ENCODE measurements at places on chromosomes 16 and 17.

- no peak for DNase-seq
Measured at GRCh38 chr17:29753845-29754439, 131.2 kb upstream of the CORO6 start.

- no peak for DNase-seq
Measured at GRCh38 chr16:18833707-18834505, 32.6 kb upstream of the ARL6IP1 start.

- no peak for DNase-seq
Measured at GRCh38 chr17:82056729-82057621, 5.3 kb downstream of the GPS1 start.

DNA sequence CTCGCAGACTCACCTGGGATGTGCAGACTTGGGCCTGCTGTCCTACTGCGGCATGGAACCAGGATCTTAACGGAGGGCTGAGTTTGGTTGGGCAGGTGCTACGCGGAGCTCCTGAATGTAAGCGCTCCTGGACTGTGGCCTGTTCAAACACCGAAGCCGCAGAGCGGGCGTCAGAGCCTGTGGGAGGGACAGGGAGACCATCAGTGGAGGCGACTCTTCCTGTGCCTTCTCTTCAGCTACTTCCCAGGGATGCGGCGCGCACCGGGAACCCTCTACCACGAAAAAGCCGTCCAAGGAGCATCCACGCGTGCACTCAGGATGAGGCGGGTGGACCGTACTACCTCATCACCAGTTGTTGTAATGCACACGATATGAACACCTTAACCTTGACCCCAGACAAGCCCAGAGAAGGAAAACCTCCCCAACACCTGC lies 2.0 kb downstream of the USP36 start:
- no peak for DNase-seq

DNA sequence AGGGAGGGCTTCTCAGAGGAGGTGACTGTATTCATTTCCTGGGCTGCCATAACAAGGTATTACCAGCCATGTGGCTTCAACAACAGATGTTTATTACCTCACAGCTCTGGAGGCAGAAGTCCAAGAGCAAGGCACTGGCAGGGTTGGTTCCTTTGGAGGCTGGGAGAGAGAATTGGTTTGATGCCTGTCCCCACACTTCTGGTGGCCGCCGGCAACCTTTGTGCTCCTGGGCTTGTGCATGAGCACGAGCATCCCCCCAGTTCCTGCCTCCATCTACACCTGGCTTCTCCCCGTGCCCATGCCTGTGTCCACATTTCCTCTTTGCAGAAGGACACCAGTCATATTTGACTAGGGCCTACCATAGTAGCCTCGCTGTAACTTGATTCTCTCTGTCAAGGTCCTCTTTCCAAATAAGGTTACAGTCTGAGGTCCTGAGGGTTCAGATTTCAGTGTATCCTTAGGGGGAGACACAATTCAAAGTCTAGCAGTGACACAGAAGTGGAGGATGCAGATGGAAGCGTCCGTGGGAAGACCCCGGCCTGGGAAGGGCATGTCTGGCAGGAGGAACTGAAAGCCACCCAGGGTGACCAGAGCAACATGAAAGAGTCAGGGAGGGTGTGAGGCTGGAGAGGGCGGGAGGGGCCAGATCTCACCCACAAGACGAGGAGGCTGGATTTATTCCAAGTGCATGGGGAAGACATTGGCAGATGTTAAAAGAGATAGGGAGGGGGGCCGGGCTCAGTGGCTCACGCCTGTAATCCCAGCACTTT lies 188.2 kb upstream of the HSBP1 start:
- no peak for DNase-seq

- DNase-seq, result no peak
Measured at GRCh38 chr16:58343562-58343961, 48.7 kb upstream of the GINS3 start.

- DNase-seq, result no peak
Measured at GRCh38 chr16:46691726-46692125, 2.3 kb downstream of the ORC6 start.

GRCh38 chr16:11141409-11142260 lies 114.4 kb downstream of the SOCS1 start:
- no peak for DNase-seq

DNA sequence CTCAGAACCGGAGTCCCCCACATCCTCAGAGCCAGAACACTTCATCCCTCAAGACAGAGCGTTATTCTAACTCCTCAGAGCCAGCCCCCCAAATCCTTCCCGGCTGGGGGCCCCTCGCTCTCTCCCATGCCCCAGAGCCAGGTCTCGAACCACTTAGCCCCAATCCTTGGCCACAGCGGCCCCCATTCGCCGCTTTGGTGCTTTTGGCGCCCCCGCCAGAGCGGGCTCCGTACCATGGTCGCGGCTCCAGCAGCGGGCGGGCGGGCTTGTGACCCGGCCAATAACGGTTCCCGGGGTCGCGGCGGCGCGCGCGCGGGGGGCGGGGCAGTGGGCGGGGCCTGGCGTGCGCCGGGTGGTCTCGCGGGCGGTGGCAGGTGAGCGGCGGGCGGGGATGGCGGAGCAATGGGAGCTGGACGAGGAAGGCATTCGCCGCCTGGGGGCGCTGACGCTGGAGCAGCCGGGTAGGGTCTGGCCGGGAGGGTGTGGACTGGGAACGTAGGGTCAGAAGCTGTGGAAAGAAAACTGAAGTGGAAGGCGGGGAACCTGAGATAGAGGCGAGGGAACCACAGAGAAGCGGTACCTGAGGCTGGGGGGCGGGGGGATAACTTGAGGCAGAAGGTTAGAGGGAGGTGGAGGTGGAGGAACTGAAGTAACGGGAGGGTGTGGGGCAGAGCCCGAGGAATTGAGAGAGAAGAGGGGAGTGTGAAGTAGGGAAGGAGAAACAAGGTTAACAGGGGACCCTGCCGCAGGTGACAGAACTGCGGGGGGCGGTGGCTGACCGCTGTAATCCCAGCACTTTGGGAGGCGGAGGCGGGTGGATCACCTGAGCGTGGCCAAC lies at the start of the genes KCTD19 and LRRC36:
TSS of gene KCTD19 (minus strand) at position 270 of the 838 bp plus-strand sequence. CDS start at position 236, 34 bp downstream.
TSS of gene LRRC36 (plus strand) at position 344 of the 838 bp plus-strand sequence. CDS start at position 392, 48 bp downstream.
- DNase-seq, result no peak

DNA sequence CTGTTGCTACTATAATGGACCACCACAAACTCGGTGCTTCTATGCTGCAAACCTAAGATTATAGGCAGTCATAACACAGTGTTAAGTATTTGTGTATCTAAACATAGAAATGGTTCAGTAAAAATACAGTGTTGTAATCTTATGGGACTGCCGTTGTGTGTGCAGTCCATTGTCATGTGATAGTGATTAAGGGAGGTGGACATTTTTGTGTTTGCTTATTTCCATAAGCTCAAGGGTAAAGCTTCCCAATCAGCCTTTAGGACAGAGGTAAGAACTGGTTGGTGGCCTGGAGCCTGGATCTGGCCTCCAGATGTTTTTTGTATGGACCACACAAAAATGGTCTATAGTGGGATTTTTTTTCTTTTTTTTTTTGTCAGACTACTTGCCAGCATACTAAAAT lies 29.9 kb downstream of the WWOX start:
- DNase-seq, result no peak

DNA sequence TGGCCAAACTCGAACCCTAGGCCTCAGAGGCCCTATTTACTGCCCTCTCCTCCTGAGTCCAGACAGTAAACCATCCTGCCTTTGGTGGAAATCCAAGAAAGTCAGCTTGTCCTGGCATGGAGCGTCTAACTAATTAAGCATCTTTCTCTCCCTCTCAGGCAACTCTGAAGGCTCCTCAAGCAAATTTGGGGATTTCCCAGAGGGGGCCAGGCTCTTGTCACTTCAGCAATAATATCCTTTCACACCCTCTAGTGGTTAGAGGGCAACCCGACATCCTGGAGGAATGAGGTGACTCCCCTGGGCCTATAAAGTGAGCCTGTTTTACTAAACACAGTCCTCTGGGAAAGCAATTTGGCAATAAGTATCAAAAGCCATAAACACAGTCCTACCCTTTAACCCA lies 60.4 kb downstream of the NOG start:
- no peak for DNase-seq

DNA sequence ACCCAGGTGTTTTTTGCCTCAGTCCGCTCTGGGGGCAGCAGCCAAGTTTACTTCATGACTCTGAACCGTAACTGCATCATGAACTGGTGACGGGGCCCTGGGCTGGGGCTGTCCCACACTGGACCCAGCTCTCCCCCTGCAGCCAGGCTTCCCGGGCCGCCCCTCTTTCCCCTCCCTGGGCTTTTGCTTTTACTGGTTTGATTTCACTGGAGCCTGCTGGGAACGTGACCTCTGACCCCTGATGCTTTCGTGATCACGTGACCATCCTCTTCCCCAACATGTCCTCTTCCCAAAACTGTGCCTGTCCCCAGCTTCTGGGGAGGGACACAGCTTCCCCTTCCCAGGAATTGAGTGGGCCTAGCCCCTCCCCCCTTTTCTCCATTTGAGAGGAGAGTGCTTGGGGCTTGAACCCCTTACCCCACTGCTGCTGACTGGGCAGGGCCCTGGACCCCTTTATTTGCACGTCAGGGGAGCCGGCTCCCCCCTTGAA lies 2.1 kb upstream of the C17orf107 start:
- DNase-seq, result no peak

- no peak for DNase-seq
Measured at GRCh38 chr16:22692034-22692433, 121.9 kb upstream of the HS3ST2 start.

DNA sequence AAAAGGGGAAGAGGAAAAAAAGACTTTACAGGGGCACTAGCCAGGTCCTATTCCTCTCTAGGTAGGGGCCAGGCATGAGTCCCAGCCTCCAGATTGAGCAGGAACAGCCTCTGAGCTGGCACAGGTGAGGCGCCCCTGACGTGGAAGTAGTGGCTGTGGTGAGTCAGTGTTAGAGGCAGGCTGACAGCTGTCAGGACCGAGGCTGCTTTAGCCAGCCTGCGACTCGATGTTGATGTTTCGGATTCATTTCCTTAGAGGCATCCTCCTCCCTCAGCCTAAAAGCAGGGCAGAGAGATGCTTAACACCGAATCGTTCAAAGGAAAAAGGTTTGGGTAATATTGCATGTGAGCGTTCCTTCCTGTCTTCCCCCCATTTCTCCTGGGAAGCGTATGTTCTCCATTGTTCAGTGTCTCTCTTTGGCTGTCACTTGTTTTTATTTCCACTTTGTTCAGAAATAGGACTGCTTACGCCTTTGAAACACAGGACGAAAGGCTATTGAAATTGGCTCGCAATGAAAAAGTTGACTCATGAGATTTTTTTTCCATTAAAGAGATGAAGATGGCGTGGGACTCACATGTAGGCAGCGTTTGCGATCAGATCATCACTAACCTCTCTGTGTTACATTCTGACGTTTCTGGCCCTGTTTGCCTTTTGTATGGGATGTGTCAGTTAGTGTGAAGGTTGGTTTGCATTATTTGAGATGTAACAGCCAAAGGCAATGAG lies 1.3 kb downstream of the KIAA0513 start:
- no peak for DNase-seq

DNA sequence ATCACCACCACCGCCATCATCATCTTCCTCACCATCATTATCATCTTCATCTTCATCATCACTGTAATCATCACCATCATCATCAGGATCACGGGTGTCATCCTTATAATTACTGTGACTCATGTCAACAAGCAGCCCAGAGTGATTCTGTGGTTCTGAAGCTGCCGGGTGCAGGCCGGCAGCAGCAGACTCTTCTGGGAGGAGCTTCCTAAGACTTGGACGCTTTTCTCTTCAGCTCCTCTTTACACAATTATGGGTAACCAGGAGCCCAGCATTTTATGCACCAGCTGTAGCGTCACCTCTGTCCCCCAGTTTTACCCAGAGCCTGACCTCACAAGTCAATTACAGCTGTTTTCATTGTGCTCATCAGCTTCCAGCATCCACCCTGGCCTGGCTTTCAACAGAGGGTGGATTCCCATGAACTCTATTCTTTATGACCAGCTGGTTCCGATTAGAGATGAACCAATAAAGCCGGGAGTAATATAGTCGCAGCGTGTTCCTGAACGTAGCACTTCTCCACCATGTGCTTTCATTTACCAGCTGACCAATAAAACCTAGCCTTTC lies 275.8 kb downstream of the FOXL1 start:
- no peak for DNase-seq

DNA sequence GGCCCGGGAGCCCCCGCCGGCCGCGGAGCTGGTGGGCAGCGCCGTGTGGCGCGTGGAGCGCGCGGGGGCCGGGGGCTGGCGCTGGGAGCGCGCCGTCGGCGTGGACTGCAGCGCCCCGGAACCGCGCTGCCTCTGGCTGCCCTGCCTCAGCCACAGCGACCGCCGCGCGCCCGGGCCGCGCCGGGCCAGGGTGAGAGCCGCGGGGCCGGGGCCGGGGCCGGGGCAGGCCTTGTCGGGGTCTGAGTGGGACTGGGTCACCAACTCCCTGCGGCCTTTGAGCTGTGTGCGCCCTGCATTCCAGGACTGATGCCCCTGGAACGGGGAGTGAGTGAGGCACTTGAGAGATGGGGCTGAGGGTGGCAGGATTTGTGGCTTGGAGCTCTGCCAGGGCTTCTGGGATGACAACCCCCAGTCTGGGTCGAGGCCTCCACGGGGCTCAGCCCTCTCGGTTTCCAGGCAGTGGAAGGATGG lies 25.7 kb downstream of the ARHGAP23 start:
- no peak for DNase-seq

GRCh38 chr17:13569398-13570123 lies 32.2 kb downstream of the HS3ST3A1 start:
- DNase-seq, result no peak

DNA sequence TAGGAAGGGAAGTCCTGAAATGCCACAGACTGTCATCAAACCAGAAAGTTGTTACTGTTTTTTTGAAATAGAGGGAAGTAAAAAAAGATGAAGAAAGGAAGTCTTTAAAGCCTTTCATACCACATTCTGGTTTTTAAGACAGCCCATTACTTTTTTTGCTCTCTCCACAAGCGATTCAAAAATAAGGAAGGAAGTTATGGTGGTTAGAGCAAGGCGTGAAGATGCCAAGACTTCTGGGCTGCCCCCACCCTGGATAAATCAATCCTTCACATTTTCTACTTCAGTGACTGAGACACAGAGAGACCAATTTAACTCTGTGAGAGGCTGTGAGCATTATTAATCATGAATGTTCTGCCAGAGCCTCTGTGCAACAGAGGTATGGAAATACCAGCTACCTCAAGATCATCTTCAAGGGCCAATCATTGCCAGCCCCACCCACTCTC lies 82.3 kb upstream of the BCAR1 start:
- DNase-seq, result peak; percentile 74
